IPS DF 6.9 (cell line): ENCODE measurements at places on chromosomes 2 and 18.

DNA sequence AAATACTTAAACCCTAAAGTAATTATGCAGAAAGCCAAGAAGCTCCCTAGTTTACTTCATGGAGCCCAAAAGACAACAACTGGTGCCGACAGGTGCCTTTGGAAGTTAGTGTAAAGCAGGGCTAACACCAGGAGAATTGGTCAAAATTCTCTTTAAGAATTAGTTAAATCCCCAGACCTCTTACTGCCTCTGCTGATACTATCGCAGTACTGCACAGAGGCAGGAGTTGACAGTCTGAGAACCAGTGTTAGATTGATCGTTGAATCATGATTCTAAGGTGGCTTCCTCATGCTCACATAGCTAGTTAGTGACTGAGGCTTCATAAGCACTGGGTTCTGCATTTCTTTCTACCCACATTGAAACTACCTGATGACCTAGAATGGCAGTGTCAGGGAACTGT is 445.0 kb downstream of the XIRP2 start:
- DNase-seq, result no peak

DNA sequence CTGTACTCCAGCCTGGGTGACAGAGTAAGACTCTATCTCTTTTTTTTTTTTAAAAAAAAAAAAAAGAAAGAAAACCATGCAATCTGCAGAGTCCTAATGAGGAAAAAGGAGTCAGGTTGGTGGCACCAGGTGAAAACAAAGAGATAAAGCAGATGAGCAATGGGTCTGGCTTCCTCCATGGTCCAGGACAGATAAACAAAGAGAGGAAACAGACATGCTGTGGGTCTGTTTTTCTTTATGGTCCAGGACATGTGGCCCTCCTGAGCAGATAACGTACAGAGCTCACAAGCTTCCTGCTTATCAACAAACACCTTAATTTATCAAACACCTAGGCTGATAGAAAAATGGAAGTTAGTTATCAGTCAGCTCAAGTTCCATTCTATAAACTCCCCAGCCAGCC is 24.4 kb upstream of the TUBB6 start:
- no peak for DNase-seq

DNA sequence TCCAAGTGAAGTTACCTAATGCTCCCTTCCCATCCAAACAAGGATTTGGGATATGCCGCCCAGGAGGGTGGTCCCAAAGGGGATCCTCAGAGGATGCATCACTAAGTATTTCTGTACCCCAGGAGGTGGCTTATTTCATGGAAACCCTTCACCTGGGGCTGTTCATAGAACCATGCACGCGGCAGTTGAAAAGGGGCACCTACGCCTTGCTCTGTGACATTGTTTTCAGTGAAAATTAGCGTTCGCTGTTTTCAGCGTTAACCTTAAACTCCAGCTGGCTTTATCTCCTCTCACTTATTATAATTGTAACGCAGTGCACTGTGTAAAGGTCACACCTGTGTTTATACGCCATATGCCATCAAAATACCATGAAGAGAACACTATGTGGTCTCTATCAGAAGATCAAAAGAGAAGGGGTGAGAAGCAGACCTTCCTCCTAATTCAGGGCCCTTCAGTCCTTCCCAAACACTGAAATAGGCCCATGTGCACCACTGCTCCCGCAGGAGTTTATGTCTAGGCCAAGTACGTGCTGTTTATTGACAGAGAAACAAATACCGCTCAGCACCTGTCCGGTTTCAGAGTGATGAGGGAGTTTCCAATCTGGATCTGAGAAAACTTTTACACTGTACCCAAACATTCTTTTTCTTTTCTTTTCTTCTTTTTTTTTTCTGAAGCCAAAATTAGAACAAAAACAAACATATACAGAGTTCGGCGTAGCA is 162.1 kb downstream of the BCL2 start:
- no peak for DNase-seq

GRCh38 chr2:160956243-160956802 is 203.9 kb upstream of the TANK start:
- no peak for DNase-seq

DNA sequence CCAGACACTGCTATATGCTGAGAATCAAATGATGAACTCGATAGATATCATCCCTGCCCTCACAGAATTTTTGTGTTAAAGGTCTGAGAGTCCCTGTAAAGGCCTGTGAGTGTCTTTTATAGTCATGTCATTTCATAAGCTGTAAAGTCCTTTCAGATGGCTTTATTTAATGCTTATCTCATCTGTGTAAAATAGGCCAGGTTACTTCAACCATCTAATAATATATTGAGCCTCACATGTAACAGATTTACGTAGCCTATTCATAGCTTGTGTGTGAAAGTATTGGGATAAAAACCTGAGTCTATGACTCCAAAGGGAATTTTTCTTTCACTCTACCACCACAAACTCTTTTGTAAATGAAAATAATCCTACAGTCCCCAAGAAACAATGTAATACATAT is 672.0 kb upstream of the SYT4 start:
- no peak for DNase-seq

DNA sequence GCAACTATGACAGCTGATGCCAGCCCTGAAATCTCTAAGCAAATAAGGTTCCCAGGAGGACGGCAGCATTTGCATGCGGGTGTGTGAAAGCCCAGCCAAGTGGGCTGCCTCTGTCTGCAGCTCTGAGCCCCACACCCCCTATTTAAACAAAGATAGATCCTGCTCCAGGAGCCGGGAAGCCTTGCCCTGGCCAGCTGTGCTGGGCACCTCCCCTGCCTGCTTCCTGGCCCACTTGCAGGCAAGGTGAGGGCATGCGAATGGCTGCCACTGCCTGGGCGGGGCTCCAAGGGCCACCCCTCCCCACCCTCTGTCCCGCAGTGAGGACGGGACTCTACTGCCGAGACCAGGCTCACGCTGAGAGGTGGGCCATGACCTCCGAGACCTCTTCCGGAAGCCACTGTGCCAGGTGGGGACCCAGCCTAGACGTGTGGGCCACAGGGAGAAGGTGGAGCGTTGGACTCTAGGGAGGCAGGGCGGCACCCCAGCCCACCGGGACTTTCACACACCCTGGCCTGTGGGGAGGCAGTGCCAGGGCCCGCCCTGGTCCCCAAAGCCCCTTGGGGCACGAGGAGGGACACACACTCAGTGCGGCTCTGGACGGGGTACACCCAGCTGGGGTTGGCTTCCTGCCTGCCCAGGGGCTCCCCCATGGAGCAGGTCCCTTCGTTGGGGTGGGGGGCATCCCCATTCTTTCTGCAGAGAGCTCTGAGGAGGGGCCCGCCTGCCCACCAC is at the start of gene ANO7:
TSS of gene ANO7 (plus strand) at position 317 of the 732 bp plus-strand sequence. CDS start 1,387 bp downstream, outside the sequence.
- no peak for DNase-seq

DNA sequence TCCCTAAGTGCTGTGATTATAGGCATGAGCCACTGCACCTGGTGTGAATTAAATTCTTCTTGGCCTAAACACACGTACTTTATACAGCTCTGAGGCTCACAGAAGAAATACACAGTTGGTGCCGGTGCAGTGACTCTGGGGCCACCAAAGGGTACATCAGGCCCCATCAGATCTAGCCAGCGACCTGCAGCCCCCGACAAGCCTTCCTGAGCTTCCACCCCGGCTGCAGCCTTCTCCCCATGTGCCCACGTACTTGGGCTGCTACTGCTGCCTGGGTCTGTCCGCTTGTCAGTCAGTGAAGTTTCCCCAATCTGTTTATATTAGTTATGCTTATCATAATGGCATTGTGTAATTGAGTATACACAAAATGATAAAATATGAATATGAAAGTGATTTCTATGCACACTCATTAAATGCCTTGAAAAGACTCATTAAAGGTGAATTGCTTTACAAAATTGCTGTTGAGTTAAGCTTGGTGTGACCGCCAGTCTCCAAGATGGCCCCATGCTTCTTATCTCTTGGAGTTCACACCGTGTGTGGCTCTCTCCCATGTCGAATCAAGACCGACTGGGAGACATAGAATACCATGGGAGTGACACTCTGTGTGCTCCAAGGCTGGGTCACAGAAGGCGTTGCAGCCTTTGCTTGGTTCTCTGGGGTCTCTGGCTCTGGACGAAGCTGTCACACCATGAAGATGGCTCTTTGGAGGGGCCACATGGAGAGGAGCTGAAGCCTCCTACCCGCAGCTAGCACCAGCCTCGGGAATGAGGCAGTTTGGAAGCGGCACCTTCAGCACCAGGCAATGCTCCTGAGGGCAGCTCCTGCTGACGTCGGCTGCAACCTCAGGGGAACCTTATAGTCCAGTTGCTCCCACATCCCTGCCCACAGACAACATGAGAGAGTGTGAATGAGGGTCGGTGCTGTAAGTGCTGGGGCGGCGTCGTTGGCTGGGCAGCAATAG is 29.2 kb upstream of the HPCAL1 start:
- DNase-seq, result no peak

DNA sequence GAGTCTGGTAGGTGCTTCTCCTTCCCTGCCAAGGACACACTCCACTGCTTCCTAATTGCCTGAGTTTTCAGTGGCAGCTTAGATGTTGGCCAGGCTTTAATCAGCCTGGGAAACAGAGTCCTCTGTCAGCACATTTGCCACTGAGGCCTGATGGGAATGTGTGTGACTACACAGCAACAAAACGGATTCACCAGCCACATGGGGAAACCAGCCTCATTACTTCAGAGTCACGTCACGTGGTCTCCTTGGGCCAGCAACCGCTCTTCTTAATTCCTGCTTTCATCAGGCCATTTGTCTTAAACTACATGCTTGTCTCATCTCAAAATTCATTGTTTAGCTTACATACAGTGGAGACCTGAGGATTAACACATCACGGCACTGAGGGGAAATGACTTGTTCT is 93.9 kb upstream of the LTBP1 start:
- DNase-seq, result no peak

DNA sequence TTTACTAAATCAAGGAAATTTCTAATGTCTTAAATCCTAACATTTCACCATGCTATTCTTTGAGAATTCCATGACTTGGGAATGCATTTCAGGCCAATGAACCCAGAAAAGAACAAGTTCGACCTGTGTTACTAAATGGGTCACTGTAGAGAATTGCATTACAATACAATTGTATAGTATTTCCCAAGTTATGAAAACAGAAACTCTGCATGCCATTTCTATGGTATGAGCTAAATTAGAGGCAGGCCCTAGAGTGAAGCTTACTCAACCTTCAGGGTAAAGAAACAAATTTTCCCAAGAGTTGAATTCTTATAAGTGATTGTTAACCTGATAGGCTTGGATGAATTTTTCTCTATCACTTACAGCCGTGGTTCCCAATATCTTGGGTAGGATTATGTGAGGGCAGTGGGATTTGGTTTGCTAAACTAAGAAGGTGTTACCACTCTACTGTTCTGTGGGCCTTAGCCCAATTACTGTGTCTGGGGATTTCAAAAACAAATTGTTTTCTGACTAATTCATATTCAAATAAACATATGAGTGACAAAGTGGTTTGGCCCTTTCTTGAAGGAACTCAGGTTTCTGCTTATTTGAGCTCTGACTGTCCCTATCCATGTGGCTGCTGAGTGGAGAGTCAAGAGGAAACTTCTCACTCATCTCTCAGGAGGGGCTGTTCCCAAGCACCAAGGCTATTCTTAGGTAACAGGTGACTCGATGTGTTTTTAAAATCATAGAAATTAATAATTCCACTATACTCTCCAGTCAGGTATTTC is 11.2 kb upstream of the SERPINB7 start:
- no peak for DNase-seq

GRCh38 chr18:70290482-70291294 is 1.8 kb downstream of the SOCS6 start:
- no peak for DNase-seq

DNA sequence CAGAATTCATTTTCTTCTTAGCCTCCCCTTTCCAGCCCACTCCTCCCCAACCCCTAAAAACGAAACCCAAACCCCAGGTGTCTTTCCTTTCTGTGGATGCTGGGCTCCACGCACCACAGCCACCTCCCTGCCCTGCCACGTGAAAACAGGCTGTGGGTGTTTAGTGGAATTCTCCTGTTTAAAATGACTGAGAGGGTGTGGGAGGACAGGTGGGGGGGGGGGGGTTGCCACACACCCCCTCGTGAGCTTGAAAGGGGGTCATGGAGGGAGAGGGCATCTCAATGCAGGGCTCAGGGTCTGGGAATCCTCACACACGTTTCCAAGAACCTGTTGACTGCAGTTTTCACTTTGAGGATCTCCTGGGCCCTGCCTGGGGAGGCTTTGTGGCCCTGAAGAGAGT is 110.3 kb downstream of the FAM210A start:
- no peak for DNase-seq

DNA sequence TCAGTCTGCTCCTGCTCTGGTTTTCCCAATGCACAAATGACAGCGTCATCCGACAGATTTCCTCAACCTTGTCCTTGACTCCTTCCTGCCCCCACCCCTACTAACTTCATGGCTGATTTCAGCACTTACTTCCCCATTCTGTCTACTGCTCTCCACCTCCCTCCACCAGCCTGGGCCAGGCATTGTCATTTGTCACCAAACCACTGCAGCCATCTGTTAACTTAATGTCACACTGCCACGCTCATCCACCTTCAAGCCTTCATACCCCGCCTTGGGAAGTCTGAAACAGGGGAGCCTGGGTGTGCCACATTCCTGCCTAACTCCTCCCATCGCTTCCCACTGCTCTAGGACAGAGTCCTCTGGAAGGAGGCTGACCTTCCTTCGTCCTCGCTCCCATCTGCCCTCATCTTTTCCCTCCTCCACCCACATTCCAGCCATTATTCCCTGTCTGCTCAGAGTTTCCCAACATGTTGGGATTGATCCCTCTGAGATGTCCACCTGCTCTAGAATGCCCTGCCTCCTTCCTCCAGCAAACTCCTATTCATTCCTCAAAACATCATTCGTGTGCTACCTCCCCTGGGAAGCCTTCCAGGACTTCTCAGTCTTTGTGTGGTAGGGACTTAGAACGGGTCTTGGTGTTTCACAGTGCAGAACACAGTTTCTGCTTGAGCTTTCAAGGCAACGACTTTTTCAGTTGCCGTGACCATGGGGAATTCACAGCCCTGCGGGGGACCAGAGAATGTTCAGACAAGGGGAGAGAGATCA is 42.2 kb upstream of the SMAD7 start:
- no peak for DNase-seq

GRCh38 chr18:10419420-10420103 is 34.9 kb upstream of the APCDD1 start:
- DNase-seq, result no peak

DNA sequence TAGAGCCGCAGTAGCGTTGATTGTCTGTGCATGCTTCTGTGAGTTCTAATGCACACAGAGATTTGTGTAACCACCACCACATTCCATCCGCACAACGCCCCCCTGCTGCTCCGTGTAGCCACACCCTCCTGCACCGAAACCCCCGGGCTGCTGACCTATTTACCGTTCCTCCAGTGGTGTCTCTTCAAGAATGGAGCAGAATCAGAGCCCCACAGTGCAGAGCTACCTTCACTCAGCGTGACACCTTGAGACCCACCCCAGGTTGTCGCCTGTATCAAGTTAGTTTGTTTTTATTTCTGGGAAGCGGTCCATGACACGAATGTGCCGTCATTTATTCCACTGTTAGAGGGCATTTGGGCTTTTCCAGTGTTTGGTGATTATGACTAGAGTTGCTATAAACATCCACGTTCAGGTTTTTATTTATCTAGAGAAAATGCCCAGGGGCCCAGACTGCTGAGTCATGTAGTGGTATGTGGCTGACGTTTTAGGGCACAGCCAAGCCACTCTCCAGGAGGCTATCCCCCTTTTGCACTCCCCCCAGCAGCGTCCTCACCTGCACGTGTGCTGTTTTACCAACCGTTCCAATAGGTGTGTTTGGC is 266.8 kb downstream of the NDUFA10 start:
- no peak for DNase-seq
